ENCODE measurements at places on chromosomes 3 and 15.

DNA sequence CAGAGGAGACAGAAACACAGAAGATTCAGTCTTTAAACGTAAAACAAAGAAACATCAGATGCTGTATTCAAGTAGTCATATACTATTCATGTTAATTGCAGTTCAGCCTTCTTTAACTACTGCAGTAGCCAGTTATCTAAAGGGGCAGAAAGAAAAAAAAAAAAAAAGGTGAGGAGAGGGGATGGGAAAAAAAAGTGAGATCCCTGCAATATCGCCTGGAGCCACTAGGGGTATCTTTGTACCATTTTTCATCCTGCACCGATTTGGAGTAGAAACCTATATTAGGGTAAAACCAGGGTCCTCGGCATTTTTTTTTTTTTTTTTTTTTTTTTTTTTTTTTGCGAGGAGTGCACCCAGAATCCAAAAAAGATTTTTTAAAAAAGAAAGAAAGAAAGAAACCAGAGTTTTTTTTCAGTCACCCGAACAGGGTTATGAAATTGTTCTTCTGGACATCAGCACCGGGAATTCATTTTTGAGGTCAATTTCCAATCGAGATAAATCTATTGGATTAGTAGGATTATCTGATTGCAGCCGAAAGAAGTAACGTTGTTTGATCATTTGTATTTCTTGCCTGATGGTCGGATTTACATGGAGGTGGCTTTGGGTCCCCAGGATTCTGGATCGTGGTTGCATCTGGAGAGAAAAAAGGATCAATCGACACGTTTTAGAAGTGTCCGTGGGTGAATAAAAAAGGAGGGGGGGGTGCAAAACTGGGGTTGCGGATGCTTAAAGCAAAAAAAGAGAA, 186.7 kb downstream of the NLGN1 start:
- no peak for DNase-seq

- no peak for DNase-seq
These were observed 147.8 kb upstream of the TGFBR2 start for GRCh38 chr3:30458376-30459171.

DNA sequence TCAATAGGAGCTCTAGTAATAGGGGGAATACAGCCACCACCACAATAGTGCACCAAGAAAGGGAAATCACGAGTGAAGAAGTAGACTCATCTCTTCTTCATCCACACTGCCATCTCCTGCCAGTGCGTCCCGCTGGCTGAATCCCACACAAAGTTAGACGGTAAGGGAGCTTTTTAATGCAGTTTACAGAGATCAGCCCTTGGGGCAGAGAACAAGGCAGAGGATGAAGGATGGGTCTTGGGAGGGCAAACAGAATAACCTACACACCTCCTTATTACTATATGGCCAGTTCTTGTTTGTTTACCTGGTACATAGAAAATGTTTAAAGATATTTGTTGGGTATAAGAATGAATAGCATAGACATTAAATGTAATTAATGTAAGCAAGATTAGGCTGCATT, 11.0 kb upstream of the DPH6 start:
- no peak for DNase-seq

- no peak for DNase-seq
These were observed 42.1 kb downstream of the ABHD5 start for GRCh38 chr3:43732747-43733425.

- no peak for DNase-seq
These were observed 503.8 kb upstream of the TPRG1 start for GRCh38 chr3:188667926-188668325.

All from stimulated activated CD4-positive, alpha-beta T cell treated with anti-CD3 and anti-CD28 coated beads, Interleukin-4, amount 100 ng/mL, for 48 hours (primary cell).